ENCODE measurements at places on chromosomes 4 and X. TPM values are rescaled to one million over a fixed set of nuclear protein-coding genes. Genes with fewer than 3 reads are reported as not detected.

The LGI2 gene
- 10.3 TPM for total RNA-seq

The MEPE gene
- total RNA-seq = not detected

The CCKAR gene
- total RNA-seq = not detected

The PGM2 gene
- 23.7 TPM for total RNA-seq

The FAT1 gene
- 95.3 TPM for total RNA-seq

The DRP2 gene
- total RNA-seq = 1.9 TPM

The TEX13A gene
- not detected for total RNA-seq

The PASD1 gene
- not detected for total RNA-seq

The IBSP gene
- 2.6 TPM for total RNA-seq

The NXT2 gene
- total RNA-seq = 4.7 TPM

The FGA gene
- total RNA-seq = not detected

The RTL3 gene
- total RNA-seq = 6.9 TPM

The NLRP2B gene
- 0.27 TPM for total RNA-seq

The MAGEA1 gene
- total RNA-seq = not detected

The GIMD1 gene
- total RNA-seq = not detected

The DSPP gene
- not detected for total RNA-seq

The CLDN2 gene
- not detected for total RNA-seq

The TMSB15A gene
- total RNA-seq = 0.55 TPM

Measured in aorta (tissue), 5 donors.